Activated naive CD4-positive, alpha-beta T cell treated with anti-CD3 and anti-CD28 coated beads, Interleukin-2, amount 50 U/mL, for 16 hours (primary cell): ENCODE measurements at places on chromosomes 11 and 22.

DNA sequence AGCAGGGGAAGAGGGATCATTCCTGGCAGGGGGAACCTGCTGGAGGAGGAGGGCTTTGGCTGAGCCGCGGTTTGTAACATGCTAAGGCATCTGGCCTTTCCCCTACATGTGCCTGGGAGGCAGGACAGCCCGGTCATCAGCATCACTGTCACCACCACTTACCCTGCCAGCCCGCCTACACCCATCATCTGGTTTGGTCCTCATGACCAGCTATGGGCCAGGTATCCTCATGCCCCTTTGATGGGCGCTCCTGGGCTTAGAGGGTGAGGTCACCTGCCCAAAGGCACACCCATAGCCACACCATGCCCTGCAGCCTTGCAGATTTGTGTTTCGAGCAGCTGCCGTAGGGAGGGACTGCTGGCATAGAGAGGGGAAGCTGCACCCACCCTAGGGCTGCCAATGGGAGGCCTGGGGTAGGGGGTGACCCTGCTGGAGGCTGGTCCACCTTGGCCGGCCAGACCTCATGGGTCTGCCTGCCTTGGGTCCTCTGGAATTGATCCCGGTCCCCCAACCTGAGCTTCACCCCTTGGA lies 2.6 kb downstream of the MRGPRF start:
- DNase-seq: no peak

GRCh38 chr22:20573176-20573832 lies 65.9 kb downstream of the MED15 start:
- no peak for DNase-seq

GRCh38 chr22:42217752-42218280 lies 52.6 kb downstream of the TCF20 start:
- no peak for DNase-seq

DNA sequence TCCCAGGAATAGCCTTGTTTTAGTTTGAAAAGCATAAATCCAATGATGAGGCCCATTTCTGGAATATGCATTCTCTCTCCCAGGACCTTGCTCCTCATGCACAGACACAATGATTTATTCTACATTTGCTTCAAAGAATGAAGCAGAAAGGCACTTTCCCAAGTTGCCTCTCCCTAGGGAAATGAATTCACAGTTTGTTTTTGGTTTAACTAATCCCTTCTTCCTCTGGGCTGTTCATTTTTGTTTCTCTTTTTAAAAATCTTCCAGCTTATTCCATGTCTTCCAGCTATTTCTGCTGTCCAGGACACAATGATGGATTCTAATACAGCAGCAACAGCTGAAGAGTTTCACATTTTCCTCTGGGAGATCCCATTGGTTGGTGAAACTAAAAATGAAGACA lies 1529.2 kb upstream of the TENM4 start:
- no peak for DNase-seq

- no peak for DNase-seq
Observed at GRCh38 chr11:27465629-27466028, 7.0 kb downstream of the LGR4 start.

DNA sequence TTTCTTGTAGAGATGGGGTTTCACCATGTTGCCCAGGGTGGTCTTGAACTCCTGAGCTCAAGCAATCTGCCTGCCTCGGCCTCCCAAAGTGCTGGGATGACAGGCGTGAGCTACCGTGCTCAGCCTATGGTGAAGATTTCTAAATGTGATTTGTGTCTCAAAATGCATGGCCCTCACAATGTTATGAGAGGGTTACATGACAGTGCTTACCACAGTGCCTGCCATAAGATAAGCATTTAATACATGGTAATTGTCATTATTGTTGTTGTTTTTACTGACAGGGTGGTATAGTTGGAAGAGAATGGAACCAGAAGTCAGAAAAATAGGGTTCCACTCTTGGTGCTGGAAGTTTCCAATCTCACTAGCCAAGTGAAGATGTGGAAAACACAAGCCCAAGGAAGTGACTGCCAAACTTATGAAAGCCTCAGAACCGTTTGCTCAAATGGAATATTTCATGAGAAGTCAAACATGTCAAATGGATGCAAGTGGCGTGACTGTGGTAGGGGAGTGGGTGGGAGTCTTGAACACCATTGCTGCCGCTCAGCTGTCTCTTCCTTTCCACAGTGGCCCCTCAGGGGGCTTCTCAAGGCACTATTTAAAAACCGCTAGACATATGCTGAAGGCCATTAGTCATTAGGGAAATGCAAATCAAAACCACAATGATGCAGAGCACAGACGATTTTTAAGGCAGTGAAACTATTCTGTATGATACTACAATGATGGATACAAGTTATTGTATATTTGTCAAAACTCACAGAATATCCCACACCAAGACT lies 29.1 kb upstream of the LMO2 start:
- DNase-seq: no peak
